Natural killer cell (primary cell): ENCODE measurements at places on chromosomes 11 and 22. TPM values are rescaled to one million over a fixed set of nuclear protein-coding genes. Genes with fewer than 3 reads are reported as not detected.

DNA sequence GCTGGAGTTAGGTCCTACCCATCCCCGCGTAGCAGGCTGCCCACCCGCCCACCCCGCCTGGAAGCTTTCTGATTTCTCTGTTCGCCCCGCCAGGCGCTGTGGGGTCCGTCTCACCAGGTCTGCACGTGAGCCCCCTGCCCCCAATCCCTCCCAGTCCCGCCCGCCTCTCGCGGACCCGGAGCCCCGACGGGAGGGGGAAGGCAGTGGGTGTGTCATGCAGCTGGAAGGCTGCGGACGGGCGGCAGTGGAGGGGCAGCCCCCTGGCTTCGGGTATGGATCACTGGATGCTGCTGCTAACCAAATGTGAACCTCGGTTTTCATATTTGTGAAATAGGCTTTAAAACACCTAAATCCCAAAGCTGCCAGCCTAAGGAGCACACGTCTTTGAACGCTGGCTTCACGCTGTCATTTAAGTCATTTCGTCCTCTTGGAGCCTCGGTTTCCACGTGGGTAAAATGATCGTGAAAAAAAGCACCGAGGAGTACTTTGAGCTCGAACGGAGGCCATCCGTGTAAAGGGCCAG lies 568 bp upstream of the BIK start:
- no peak for DNase-seq

Gene PCF11
- total RNA-seq: 190 TPM

Gene LIF
- total RNA-seq: 2.0 TPM

Gene TRPT1
- 30.8 TPM for total RNA-seq

DNA sequence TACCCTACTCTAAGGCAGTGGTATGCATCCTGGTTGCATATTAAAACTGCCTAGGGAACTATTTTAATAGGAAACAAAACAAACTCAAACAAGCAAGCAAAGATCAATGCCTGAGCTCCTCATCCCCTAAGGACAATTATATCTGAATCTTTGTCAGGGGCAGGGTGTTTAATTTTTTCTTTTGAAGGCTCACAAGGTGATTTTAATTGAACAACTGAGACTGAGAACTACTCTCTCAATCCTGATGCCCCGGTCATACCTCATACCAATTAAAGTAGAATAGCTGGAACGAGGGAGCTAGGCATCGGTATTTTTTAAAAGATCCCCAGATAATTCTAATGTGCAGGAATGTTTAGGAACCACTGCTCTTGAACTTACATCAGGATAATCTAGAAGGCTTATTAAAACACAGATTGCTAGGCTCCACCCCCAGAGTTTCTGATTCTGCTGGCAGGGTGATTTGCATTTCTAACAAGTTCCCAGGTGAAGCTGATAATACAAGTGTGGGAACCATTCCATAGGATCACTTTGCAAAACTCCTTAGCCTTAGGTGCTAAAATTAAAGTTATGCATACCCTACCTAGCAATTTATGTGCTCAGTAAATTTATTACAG lies 416.5 kb downstream of the GUCY1A2 start:
- DNase-seq: no peak

GRCh38 chr22:41009222-41009948 lies 58.2 kb downstream of the RBX1 start:
- no peak for DNase-seq

Gene OSM
- 17.4 TPM for total RNA-seq

Gene GDPD4
- total RNA-seq: not detected

Gene PRR5L
- total RNA-seq: 128 TPM

DNA sequence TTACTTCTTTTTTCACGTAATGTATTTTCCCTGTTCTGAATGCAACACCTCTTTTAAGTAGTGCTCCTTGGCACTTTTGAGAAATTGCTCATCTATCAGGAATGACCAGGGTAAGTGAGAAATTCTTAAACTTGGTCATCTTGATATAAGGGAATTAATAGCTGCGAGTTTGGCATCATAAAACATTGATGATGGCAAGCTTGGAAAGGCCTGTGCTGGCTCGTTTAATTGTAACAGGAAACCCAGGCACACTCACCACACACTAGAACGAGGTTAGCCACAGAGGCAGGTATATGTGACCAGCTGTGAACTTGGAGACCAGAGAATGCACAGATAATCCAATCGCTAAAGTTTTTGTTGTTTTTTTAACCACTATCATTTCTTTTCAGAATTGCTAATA lies 24.3 kb downstream of the FAM118A start:
- no peak for DNase-seq

- no peak for DNase-seq
Measured at GRCh38 chr11:30159546-30159945, 71.3 kb upstream of the FSHB start.

GRCh38 chr11:72350752-72351151 lies 83.6 kb downstream of the CLPB start:
- no peak for DNase-seq

Gene PKP3
- not detected for total RNA-seq

Gene MS4A3
- not detected for total RNA-seq

Gene RIBC2
- 0.38 TPM for total RNA-seq

DNA sequence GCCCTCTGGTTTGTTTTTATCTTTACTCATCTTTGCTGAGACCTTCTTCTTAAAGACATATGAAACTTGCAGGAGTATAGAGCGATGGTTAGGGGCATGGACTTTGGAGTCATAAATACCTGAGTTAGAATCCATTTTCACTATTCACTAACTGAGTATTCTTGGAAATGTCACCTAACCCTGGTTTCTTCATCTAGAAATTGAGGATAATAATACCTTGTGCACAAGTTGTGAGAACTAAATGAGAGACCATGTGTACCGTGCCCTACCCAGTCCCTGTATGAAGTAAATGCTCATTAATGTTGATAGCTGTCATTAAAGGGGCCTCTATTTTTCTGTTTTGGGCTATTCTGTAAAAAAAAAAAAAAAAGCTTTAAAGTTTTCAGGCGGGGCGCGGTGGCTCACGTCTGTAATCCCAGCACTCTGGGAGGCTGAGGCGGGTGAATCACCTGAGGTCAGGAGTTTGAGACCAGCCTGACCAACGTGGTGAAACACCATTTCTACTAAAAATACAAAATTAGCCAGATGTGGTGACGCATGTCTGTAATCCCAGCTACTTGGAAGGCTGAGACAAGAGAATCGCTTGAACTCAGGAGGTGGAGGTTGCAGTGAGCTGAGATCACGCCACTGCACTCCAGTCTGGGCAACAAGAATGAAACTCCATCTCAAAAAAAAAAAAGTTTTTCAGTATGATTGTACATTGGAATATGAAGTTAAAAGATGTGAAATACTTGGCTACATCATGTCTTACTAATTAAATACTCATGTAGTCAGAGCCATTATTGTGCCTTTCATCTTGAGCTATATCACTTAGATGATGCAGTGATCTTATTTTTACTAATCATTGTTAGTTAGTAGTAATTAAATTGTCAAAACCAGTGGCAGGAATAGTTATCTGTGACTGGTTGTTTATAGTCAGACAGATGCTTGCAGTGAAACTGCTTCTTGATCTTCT lies 95.0 kb downstream of the AMOTL1 start:
- DNase-seq: no peak

GRCh38 chr22:43481568-43482317 lies 69.9 kb downstream of the MPPED1 start:
- no peak for DNase-seq

Gene OR4C16
- not detected for total RNA-seq

GRCh38 chr11:76824980-76825725 lies 35.6 kb upstream of the ACER3 start:
- no peak for DNase-seq

- DNase-seq: peak; percentile 74
Measured at GRCh38 chr22:49930596-49931412, 12.4 kb downstream of the CRELD2 start.

Gene RASL10A
- 0.28 TPM for total RNA-seq

DNA sequence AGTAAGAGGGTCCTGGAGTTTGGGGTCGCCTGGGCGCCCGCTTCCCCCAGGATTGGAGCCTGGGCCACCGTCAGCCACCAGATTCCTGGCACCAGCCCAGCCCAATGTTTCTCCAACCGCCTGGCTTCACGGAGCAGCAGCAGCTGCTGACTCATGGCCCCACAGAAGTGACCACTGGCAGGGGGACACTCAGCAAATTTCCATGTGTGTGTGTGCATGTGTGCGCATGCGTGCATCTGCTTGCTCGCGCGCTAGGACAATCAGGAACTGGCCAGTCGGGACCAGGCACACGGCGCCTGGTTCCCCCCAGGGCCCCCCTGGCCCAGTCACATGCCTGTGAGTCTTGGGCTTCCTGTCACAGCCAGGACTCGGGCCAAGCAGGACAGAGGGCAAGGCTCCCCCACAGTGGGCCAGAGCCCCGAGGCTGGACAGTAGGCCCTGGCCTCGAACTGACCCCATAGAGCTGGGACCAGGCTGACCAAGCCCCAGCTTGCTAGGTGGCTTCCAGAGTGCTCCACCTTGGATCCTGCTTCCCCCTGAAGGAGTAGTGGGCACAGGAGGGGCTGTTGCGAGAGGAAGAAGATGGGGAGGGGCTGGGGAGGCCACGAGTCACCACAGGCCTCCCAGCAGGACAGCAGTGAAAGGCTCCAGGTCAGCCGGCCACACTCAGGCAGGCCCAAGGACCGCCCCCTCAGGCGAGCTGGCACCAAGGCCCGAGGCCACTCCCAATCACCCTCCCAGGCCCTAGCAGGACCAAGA lies 3.2 kb downstream of the CTSD start:
- no peak for DNase-seq

GRCh38 chr22:42934338-42934737 lies 77.3 kb upstream of the ARFGAP3 start:
- no peak for DNase-seq

GRCh38 chr11:5534046-5534445 lies 14.3 kb downstream of the OR52H1 start:
- DNase-seq: no peak

DNA sequence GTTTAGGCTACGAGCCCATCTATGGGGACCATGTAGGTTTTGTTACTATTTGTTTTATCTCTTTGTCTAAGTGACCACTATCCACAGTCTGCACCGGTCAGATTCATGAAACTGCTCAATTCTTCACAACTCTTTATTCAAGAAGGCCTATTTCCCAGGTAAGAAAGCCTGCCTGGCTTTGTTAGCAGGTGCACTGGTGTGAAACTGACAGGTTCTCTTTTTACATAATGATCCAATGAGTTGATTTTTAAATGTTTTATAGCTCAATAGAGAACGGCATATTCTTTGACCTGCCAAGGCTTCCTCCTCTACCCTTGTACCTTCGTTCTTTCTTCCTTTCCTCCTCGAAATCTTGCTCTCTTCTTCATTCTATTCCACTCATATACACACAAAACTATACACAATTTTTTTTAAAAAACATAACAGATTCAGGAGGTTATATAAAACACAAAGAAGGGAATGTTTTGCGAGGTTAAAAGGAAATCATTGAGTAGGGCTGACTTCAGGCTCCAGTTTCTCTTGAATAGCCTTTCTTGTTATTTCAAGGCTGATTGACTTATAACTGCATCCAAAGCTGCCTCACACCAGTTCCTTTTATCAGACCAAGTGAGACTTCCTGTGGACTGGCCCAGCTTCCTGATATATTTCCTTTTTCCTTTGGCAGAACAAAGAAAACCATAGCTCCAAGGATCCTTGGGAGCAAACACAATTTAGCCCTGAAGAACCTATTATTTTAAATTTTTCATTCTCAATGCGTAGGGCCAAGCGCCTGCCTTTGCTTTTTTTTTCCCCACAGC lies 11.4 kb downstream of the FLI1 start:
- no peak for DNase-seq

Gene CRACR2B
- 3.4 TPM for total RNA-seq

Gene BSCL2
- total RNA-seq: 21.2 TPM

GRCh38 chr11:124041254-124041653 lies at the start of gene OR10G7:
Gene OR10G7 (minus strand): TSS chr11:124041325. CDS start chr11:124039001, 2,324 bp downstream.
- no peak for DNase-seq

- no peak for DNase-seq
Measured at GRCh38 chr11:129223701-129224149, 31.6 kb upstream of the ARHGAP32 start.

GRCh38 chr11:75718419-75719339 lies 1.0 kb downstream of the MOGAT2 start:
- no peak for DNase-seq

DNA sequence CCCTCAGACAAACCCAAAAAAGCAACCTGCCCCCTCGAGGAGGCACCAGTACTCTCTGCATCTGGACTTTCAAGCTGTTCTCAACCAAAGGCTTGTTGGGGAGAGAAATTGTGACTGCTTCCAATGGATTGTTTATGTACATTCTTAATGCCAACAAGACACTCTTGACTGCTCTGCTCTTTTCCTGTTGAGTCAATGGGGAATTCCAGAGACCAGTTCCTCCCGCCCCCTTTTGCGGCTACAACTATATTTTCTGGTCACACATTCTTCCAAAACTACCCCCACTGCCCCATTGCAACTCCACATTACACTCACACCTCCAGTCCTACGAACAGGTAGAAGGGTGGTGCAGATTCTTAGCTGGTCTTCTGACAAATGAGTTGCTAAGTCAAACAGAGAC lies 187.0 kb downstream of the DSCAML1 start:
- no peak for DNase-seq

GRCh38 chr11:125489166-125489565 lies 6.9 kb downstream of the FEZ1 start:
- peak; percentile 14 for DNase-seq

DNA sequence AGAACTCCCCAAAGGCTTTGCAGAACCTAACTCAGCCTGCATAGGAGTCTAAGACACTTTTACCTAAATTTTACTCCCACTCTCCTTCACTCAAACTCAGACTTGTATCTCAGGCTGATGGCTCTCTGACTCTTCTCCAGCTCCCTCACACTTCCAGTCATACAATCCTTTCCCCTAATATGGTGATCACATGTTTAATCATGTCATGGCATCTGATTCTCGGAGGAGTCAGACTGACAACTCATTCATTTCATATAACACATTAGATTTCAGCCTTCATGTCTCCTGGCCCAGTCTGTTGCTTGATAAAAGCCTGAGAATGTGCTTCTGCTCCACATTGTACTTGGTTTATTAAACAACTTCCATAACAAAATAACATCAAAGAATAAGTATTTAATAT lies 1503.9 kb upstream of the TENM4 start:
- DNase-seq: no peak

- DNase-seq: no peak
Measured at GRCh38 chr11:65317025-65317786, 2.5 kb downstream of the CDC42EP2 start.

Gene SLC37A2
- 3.2 TPM for total RNA-seq

- DNase-seq: no peak
Measured at GRCh38 chr11:114250180-114250579, 46.0 kb upstream of the NNMT start.

- no peak for DNase-seq
Measured at GRCh38 chr22:47165338-47166032, 403.0 kb downstream of the TBC1D22A start.

- DNase-seq: no peak
Measured at GRCh38 chr11:19959648-19960059, 200.6 kb downstream of the DBX1 start.

- no peak for DNase-seq
Measured at GRCh38 chr11:69703768-69704507, at the start of gene FGF19. Gene FGF19 (minus strand): TSS chr11:69704022. CDS start chr11:69703876, 146 bp downstream.

Gene KCNJ1
- total RNA-seq: not detected
